Hair follicle dermal papilla cell (primary cell): ENCODE measurements at places on chromosomes 7 and 10. TPM values are rescaled to one million over a fixed set of nuclear protein-coding genes. Genes with fewer than 3 reads are reported as not detected.

The PIK3CG gene
- total RNA-seq: not detected in 2 replicates

The GATA3 gene
- not detected in 2 replicates for total RNA-seq

The ACSL5 gene
- total RNA-seq: 5.1 and 9.6 TPM in 2 replicates

The ADCY1 gene
- total RNA-seq: 0.81 and 0.85 TPM in 2 replicates

The KLLN gene
- 0.85 and 0.97 TPM in 2 replicates for total RNA-seq

The SLC26A4 gene
- total RNA-seq: 0.16 and 0.24 TPM in 2 replicates

The PLAC9 gene
- 17.2 and 21.5 TPM in 2 replicates for total RNA-seq
